Caco-2 (cell line): ENCODE measurements at places on chromosomes 3 and 15.

- DNase-seq = no peak
Observed at GRCh38 chr15:62298811-62299210, 133.7 kb upstream of the C2CD4B start.

DNA sequence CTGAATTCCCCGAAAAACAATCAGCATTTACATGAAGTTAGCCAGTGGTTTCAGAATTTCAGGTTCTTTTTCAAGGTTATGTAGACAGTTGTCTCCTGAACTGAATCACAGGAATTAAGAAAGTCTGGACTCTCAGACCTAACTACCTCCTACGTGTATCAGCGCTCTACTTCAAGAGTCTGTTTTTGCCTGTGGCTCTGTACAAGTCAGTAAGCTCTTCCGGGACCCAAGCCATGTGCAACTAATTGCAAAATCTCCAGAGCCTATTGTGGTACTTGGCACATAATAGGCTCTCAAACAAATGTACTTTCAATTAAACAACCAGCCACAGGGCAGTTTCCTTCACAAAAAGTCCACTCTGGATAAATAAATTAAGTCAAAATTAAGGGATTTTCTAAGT lies 414.2 kb downstream of the PDCD6IP start:
- no peak for DNase-seq

- no peak for DNase-seq
Observed at GRCh38 chr3:21528291-21528995, 222.6 kb downstream of the ZNF385D start.

- DNase-seq = peak; percentile 3
Observed at GRCh38 chr3:908839-909238, 184.0 kb upstream of the CNTN6 start.

DNA sequence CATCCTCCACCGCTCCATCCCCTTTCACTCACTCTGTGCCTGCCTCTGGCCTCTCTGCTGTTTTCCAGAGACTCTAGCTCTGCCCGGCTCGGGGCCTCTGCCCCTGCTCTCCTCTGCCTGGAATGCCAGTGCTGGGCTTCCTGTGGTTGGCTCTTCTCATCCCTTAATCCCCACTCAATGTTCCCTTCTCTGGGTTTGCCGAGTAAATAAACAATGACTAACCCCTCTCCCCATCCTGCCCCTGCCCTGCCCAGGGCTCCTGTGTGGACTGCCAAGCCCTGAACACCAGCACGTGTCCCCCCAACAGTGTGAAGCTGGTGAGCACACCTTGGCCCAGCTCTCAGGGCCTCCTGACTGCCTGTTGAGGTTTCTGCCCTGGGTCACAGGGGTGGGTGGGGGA lies 12.2 kb downstream of the STAB1 start:
- no peak for DNase-seq

- peak; percentile 2 for DNase-seq
Observed at GRCh38 chr15:77538027-77538451, 94.7 kb downstream of the LINGO1 start.

DNA sequence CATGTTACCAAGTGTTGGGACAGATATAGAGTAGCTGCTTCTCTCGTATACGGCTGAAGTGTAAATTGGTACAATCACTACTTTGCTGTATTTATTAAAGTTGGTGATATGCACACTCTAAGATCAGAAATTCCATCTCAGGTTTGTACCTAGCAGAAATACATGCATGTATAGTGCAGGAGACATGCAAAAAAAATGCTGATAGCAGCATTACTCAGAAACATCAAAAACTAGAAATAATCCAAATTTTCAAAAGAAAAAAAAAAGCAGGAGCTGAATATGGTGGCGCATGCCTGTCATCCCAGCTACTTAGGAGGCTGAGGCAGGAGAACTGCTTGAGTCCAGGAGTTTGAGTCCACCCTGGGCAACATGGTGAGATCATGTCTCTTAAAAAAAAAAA lies 31.3 kb upstream of the BCL2A1 start:
- no peak for DNase-seq

- no peak for DNase-seq
Observed at GRCh38 chr15:98547741-98548138, 100.6 kb upstream of the IGF1R start.

DNA sequence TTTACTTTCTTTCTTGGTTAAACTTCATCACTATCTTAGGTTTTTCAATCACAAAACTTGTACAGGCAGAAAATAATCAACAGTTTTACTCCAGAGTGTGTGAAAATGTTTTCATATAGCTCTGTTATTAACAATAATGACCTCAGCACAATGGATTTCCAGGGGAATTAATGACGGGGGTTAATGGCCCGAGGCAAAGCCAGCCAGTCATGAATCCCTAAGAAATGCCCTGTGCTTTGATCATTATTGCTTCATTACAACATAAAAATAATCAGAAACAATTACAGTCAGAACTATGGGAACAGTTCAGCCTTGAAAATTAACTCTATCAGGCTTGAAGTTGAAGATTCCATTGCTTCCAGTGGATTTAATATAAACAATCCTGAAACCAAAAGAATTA lies 875.4 kb downstream of the ROBO2 start:
- DNase-seq = no peak

GRCh38 chr15:63794271-63794670 lies 39.5 kb downstream of the HERC1 start:
- no peak for DNase-seq

DNA sequence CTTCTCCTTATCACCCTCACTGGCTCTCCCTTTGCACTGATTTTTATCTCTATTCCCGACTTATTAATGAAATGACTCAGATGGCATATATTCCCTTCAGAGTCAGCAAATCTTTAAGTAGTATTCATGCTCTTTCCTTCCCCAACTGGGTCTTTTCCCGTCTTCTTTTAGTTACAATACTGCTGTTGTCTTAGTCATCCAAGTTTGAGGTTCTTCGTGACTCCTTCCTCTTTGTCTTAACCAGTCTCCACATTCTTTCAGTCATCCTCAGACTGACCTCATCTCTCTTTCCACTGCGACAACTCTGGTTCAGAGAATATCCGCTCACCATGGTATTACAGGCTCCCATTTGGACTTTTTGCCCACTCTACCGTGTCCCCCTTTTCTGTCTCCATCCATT lies 12.4 kb downstream of the WDR5B start:
- no peak for DNase-seq

DNA sequence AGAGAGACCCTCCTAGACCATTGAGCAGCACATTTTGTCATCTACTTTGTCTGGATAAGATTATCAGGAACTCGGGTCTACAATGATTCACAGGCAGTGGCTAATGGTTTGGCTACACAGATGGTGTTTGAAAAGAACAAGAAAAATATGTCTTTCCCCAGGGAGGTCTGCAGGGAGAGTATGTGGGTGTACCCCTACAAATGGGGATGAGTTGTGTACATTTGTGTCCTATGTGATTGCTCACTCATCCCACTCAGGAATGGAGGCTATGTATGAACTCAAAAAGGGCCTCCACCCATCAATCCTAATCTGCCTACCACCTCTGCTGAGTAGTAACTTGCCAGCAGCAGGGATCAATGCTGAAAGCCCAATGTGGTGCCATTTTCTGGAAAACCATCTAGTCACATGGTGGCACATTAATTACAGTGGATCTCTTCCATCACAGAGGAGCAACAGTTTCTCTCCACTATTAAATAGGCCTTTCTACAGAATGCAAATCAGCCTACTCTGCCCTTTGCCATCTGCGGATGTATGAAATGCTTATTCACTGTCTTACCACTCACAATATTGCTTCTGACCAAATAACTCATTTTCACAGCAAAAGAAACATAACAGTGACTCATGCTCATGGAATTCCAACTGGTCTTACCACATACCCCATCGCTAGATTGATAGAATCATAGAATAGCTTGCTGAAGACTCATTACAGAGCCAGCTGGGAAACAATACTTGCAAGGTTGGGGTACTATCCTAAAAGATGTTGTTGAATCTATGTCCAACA lies 48.3 kb upstream of the TRIM42 start:
- peak; percentile 44 for DNase-seq

GRCh38 chr3:17023006-17023664 lies 138.4 kb downstream of the PLCL2 start:
- DNase-seq = no peak

- DNase-seq = no peak
Observed at GRCh38 chr3:114453361-114453780, 159.5 kb downstream of the TIGIT start.

- no peak for DNase-seq
Observed at GRCh38 chr3:138465925-138466324, 31.5 kb downstream of the ESYT3 start.

DNA sequence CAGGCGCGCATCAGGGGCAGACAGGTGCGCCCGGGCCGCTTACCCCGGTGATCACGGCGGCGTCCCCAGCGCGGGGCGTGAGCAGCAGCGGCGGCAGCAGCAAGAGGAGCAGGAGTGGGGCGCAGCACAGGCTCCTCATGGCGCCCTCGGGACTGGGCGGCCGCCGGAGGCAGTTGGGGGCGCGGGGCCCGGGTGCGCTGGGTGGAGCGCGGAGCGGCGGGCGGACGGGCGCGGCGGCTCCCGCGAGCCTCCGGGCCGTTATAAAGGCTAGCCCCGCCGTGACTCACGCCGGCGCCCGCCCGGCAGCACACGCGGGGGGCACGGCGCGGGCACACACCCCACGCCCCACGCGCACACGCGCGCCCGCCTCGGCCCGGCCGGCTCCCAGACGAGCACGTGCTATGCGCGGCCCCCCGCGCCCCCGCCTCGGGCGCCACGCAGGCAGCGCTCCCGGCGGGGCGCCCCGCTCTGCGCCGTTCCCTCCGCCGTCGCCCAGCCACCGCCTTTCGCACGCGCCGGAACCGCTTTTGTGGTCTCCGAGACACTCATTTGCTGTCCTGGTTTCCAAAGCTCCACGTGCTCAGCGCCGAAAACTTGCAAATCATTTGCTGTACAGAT lies at the start of gene PROK2:
TSS of gene PROK2 (minus strand) at position 235 of the 618 bp plus-strand sequence. CDS start at position 139, 96 bp downstream.
- DNase-seq = no peak

GRCh38 chr3:13512451-13512850 lies 32.3 kb downstream of the HDAC11 start:
- no peak for DNase-seq

DNA sequence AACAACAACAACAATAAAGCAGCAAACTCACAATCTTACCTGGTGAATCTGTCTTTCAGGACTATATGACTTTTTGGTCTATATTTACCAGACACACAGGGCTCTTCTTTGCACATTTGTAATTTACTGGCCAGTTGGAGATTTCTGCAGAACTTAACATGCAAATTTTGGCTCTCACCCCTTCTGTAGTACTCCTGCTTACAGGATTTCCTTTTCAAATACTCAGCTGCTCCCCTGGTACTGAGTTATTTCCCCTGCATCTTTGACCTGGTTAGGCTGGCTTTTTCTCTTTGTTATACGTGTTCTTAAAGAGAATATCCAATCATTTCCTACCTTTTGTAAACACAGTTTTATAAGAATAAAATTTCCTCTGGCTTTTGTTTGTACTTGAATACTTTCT lies 228.0 kb downstream of the MBNL1 start:
- DNase-seq = no peak

- DNase-seq = no peak
Observed at GRCh38 chr3:190180268-190180667, 59.6 kb upstream of the P3H2 start.

GRCh38 chr15:100924436-100924835 lies 5.3 kb downstream of the LRRK1 start:
- DNase-seq = no peak

DNA sequence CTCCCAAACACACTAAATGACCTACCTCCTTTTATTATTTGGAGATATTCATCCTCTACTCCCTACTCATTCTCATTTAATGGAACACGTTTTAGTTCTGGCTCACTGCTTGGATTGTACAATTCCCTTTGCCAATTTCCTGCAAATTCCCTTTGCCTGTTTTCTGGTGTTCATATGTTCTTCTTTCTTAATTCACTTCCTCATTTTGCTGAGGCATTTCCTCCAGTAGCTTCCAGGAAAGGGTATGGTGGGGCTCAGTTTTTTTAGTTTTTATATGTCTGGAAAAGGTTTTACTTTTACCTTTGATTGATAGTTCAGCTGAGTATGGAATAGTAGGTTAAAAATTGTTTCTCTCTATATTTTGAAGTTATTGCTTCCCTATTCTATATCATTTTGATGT lies 143.6 kb upstream of the GOLIM4 start:
- DNase-seq = no peak

GRCh38 chr3:43728947-43729346 lies 38.2 kb downstream of the ABHD5 start:
- no peak for DNase-seq

GRCh38 chr3:26350853-26351252 lies 271.7 kb upstream of the LRRC3B start:
- no peak for DNase-seq

DNA sequence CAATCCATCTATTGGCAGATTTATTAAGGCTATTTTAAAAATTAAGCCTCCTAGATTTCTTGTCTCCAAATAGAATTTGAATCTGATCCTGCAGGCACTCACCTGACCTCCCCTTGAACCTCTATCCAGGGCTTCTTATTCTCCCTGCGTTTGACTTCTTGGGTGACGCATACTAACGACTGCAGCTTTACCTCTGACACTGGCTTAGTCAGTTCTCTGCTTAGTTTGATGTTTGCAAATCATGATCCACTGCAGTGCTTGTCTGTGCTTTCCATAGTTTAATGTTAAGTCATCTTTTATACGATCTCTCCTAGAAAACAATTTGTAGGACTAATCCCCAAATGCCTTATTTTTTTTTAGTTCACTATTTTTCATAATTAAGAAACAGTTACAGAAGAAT lies 233.1 kb downstream of the ROBO1 start:
- DNase-seq = no peak

DNA sequence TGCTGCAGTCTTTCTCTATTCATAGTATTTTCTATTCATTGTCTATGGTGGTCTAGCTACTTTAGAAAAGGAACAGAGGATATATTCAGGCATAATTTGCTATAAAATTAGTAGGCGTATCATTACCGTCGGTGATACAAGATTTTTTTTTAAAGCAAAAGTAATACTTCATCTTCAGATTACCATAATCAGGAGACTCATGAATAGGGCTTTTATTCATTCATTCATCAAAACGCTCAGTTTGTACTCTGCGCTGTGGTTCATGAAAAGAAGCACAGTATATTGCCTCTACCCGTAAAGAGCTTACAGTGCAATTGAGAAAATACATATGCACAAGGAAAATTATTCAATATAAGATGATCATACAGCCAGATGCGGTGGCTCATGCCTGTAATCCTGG lies 136.7 kb upstream of the CHRM5 start:
- no peak for DNase-seq

- DNase-seq = no peak
Observed at GRCh38 chr3:157868946-157869345, 237.3 kb downstream of the SHOX2 start.
